Naive thymus-derived CD4-positive, alpha-beta T cell (primary cell): ENCODE measurements at places on chromosomes 1 and 21. TPM values are rescaled to one million over a fixed set of nuclear protein-coding genes. Genes with fewer than 3 reads are reported as not detected.

The KCNJ9 gene
- 0.08 TPM for polyA plus RNA-seq

DNA sequence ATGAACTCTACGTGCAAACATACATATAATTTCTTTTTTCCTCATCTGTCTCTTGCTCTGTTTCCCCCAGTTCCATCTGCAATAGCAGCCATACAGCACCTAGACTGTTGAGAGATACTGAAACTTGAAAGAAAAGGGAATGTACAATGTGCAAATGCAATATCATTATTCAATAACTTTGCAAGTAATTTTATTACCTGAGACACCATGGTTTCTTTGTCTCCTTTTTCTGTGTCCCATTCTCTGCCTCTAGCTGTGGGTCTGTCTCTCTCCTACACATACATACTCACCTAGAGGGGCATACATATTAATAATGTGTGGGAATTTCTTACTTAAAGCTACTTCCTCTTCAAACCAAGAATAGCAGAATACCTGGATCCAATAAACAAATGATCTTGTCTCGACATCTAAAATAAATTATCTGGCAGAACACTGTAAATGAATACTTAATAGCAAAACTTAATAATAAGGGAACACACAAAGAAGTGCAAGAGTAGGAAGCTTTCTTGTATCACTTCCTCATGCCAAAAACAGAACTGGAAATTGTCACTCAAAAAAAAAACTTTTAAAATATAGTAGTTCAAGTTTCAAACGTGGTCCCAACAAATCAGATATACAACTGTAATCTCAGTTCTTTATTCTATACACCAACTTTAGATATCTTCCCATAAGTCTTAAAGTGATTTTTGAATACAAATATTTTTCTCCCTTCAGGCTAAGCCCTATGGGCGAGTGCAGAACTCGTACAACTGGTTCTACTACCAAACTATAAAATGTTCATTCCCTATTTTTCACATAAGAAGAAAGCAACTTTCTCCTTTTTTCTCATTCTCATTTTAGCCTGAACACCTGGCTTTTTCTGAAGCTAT lies 194.6 kb downstream of the NRIP1 start:
- no peak for DNase-seq

GRCh38 chr1:207826557-207827487 lies 75.0 kb downstream of the CD46 start:
- DNase-seq = no peak

- no peak for DNase-seq
These were observed 1.3 kb downstream of the NPHP4 start for GRCh38 chr1:5990913-5991312.

The TDRD10 gene
- not detected for polyA plus RNA-seq

GRCh38 chr1:228393268-228393701 lies 13.3 kb downstream of the TRIM11 start:
- DNase-seq = no peak

The SH2D1B gene
- polyA plus RNA-seq = 0.22 TPM

The DYNLT5 gene
- polyA plus RNA-seq = not detected

DNA sequence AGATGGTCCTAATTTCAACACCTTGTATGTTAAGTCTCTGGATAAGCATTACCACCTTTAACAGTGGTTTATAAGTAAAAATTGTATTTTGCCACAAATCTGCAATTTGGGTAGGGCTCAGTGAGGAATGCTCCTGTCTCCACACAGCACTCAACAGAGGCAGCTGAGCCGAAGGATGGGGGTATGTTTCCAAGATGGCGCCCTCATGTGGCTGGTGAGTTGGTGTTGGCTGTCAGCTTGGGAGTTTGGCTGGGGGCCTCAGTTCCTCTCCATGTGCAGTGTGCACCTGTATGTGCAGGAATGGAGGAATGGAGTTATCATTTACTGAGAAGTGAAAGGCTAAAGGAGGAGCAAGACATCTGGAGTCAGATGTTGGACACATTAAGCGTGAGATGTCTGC lies 136.8 kb downstream of the GABPA start:
- DNase-seq = no peak

The NTMT2 gene
- not detected for polyA plus RNA-seq

GRCh38 chr1:26161415-26162219 lies 2.7 kb downstream of the FAM110D start:
- no peak for DNase-seq

- DNase-seq = peak; percentile 59
These were observed 1.3 kb downstream of the DYRK1A start for GRCh38 chr21:37367703-37368540.

The MRPL37 gene
- polyA plus RNA-seq = 54.8 TPM

- DNase-seq = no peak
These were observed 32.8 kb downstream of the COQ8A start for GRCh38 chr1:226972931-226973330.

- DNase-seq = no peak
These were observed 3.9 kb upstream of the SFN start for GRCh38 chr1:26858891-26859640.
